Aortic smooth muscle cell (primary cell): ENCODE measurements at places on chromosomes 1 and 21. TPM values are rescaled to one million over a fixed set of nuclear protein-coding genes. Genes with fewer than 3 reads are reported as not detected.

KAZN gene
- total RNA-seq, result 5.3 and 6.3 TPM in 2 replicates

PPFIA4 gene
- 0.26 and 0.50 TPM in 2 replicates for total RNA-seq

EPHX1 gene
- 16.6 and 28.0 TPM in 2 replicates for total RNA-seq

NBPF20 gene
- total RNA-seq, result 2.1 and 2.9 TPM in 2 replicates

CNR2 gene
- not detected in 2 replicates for total RNA-seq
